Islet precursor cell (in vitro differentiated cells): ENCODE measurements at places on chromosomes 16 and 17.

DNA sequence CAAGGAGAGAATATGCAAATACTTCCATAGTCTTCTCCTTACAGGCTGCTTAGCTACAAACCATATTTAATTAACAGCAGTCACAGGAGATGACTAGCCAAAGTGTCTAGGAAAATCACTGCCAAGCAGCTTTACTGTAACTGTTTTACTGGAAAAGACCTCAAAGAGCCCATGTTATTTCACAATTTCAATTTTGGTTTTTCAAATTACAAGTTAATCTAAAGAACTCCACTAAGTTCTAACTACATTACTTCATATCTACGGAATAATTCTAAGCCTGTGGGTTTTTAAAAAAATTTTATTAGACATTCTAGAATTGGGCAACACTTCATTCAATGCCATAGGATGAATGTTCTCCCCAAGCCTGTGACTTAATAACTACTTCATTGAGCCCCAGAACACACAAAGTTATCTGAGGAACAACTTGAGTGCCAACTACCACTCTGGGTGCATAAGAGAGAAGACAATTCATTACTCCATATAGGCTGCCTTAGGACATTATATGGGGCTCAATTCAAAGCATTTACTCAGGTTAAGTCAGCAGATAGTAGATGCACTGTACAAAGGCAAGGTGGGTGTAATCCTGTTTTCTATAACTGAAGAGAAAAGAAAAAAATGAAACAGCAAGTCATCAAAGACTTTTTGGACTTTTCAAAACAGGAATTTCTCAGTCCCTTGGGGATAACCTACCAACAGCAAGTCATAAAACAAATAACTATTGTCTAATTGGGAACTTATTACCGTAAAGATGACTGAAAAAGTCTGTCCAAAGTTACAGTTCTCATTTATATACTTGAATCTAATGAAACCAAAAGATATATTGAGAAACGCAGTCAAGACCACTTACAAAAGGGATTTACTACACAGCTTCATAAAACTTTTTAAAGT lies 33.0 kb downstream of the STAT3 start:
- no peak for DNase-seq

GRCh38 chr16:87891764-87892163 lies 22.5 kb upstream of the SLC7A5 start:
- DNase-seq = no peak

- peak; percentile 89 for DNase-seq
Observed at GRCh38 chr17:30290696-30291542, 825 bp downstream of the BLMH start.

DNA sequence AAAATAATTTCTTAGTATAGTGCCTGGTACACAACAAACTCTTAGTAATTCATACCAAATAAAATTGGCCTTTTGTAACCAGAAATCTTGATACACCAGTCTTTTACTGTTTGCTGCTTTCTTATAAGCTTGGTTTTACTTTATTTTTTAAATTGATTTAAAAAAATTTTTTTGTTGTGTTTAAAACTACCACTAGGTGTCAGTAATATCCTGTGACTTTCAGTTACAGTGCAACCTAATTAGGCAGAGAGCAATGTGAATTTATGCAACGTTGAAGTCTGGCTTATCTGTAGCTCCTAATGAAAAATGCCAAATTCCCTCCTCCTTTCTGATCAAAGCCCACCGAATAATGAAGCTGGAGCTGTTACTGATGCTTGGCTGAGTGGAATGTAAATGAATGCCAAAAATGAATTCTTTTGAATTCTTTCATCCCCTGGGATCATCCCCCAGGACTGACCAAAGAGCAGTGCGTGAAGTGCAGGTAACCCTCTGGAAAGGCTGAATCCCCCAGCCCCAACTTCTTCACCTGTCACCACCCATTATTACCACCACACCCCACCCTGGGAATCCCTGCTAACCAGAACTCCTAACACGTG lies 3.8 kb downstream of the ERCC4 start:
- DNase-seq = no peak

DNA sequence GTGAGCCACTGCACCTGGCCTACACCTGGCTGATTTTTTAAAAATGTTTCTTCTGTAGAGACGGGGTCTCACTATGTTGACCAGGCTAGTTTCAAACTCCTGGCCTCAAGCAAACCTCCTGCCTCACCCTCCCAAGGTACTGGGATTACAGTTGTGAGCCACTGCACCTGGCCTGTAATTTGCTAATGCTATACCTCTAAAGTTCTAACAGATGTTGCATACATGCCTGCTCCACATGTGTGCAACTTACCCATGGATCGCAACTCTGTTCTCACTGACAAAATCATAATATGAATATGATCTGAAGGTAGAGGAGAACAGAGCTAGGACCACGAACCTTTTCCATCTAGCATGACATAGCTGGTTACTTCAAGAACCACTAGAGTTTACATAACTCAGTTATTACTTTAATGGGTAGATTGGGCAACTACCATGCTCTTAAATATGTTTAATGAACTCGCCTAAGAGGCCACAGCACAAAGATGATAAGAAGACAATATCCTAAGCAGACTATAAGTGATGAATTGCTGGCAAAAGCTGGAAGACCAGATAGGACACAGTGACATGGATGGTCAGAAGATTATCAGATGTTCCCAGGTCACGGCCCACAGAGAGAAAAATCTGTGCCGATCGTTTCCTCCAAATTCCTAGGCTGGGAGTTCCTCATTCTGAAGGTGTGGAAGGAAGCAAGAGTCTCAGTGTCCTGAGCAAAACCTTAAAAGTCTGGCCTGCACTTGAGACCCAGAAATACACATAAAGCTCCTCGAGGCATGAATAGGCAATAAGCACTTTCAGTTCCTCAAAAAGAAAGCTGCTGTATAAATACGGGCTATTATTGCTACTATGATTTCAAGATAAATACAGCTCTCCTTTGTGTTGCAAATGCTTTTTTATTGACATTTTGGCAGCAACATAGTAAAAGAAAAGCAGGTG lies 53.6 kb upstream of the ICAM2 start:
- no peak for DNase-seq

DNA sequence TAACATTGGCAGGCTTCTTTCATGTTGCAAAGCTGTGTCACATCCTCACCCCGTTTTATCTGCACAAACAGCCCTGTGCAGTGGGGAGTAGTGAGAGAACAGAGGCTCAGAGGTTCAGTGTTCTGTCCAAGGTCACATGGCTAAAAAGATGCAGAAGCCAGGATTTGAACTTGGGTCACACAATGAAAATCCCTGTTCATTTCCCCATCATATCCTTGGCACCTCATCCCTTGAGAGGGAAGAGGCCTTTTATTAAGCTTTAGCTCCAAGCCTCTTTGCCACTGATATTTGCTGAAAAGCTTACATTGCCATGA lies 106.6 kb downstream of the AMFR start:
- no peak for DNase-seq

DNA sequence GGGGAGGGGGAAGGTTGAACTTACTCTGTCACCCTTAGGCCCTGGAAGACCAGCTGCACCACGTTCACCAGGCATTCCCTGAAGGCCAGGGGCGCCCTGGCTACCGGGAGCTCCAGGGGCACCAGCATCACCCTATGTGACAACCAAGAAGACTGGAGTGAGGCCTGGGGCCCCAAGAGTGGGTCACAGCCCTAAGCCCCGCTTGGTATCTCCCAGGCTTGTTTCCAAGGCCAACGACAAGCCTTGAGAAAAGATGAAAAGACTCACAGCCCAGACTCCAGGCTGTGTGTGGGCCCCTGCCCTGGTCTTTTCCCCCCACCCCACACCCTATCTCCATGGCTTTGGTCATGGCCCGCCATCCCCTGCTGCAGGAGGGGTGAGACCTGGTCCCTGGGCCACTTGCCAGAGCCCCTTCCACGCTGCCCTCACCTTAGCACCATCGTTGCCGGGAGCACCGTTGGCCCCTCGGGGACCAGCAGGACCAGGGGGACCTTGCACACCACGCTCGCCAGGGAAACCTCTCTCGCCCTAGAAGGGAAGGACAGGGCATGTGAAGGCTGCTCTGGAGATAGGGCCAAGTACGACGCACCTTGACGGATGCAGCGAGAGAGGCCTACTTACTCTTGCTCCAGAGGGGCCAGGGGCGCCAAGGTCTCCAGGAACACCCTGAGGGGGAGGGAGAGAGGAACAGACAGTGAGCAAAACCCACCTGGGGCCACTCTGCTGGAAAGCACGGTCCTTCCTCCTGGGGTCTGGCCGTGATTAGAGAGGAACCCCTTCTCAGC lies 9.9 kb downstream of the COL1A1 start:
- DNase-seq = no peak

- DNase-seq = no peak
Observed at GRCh38 chr16:86355531-86355930, 154.8 kb upstream of the FOXF1 start.

- DNase-seq = no peak
Observed at GRCh38 chr16:81917375-81917774, 93.9 kb downstream of the SDR42E1 start.

- DNase-seq = no peak
Observed at GRCh38 chr16:63361032-63361624, 1324.9 kb upstream of the CDH8 start.

GRCh38 chr16:75113541-75114121 lies 2.9 kb downstream of the LDHD start:
- no peak for DNase-seq
